Activated naive CD4-positive, alpha-beta T cell treated with anti-CD3 and anti-CD28 coated beads, Interleukin-2, amount 10 ng/mL, durations not matched to agents 7 days and 5 days (primary cell): ENCODE measurements at places on chromosomes 13 and 19.

- DNase-seq = no peak
These were observed 72.9 kb downstream of the ARHGEF7 start for GRCh38 chr13:111187960-111188541.

GRCh38 chr13:103044056-103044455 is 22.2 kb downstream of the SLC10A2 start:
- DNase-seq = no peak

DNA sequence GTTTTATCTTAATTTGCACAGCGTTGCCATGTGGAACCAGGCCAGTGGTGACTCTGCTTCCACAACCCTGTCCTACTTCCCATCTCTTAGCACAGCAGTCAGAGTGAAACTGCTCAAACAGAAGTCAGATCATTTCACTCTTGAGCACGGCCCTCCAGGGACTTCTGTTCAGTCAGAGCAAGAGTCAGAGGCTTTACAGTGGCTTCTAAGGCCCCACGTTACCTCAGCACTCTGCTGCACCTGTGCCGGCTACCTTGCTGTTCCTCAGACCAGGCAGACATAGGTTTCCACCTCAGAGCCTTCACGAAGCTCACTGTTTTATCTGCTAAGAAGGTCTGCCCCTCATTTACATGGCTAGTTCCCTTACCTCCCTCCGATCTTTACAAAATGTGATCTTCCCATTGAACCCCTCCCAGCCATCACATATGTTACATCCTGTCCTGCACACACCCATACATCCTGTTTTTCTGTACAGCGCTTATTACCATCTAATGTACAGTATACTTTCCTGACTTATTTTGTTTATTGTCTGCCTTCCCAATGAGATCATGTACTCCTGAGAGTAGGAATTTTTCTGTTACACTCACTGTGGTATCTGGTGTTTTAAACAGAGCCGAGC is 41.6 kb downstream of the TM9SF2 start:
- DNase-seq = peak; percentile 72

GRCh38 chr19:10691883-10692282 is 9.4 kb upstream of the QTRT1 start:
- no peak for DNase-seq

DNA sequence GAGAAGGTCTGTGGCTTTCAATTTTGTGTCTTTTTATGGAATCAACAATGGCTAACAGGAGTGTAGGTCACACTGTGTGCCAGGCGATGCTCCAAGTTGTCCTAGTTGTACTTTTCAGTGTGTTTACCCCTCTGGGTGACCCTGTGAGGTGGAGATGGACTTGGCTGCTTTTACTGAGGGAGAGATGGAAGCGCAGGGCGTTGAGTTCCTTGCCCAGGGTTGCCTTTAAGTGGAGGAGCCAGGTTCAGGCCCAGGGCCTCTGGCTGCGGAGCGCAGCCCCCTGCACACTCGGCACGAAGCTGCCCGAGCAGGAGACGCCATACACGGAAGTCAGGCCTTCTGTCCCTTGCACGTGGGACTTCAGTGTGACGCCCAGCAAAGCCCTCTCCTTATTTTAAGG is 112.8 kb downstream of the RAB20 start:
- DNase-seq = no peak

DNA sequence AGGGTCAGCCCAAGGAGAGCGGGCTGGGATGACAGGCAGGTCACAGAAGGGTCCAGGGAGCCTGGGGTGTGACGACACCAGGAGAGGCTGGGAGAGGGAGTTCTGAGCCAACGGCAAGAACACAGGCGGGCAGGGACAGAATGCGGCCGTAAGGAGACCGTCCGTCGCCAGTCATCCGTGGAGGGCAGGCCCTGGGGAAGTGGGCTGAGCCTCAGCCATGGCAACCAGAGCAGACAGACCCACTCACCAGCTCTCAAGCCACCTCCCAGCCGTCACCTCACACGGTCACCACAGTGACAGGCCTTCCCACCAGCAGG is 3.7 kb upstream of the TMEM86B start:
- DNase-seq = no peak

DNA sequence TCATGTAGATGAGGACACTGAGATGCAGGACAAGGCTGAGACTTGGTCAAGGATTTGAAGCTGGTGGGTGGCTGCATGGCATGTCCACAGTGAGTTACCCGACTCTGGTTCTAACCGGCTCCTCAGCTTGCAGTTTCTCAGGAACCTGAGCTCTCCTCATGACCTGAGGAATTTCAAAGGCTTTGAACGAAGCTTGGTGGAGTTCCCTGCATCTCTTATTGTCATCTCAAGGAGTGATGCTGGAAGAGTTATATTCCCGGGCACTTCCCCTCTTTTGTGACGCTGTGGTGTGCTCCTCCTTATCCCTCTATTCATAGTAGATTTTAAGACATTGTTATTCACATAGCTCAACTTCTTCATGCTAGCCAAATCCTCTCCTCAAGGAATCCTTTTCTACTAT is 500.1 kb upstream of the HTR2A start:
- no peak for DNase-seq

- DNase-seq = peak; percentile 71
These were observed 8.2 kb downstream of the CAPN12 start for GRCh38 chr19:38736036-38736412.

DNA sequence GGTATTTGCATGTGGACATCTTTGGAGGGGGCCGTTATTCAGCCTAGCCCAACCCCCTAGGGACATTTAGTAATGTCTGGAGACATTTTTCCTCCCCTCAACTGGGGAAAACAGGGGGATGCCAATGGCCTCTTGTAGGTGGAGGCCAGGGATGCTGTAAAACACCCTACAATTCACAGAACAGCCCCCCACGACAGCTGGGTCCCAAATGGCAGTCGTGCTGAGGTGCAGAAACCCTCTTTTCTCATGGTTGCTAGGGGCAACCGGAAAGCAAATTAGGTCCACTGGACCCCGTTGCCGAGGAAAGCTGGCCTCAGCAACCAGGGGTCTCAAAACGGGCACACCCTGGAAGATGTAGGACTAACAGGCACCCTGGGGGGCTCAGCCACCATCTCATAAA is 14.6 kb downstream of the TMEM150B start:
- no peak for DNase-seq

DNA sequence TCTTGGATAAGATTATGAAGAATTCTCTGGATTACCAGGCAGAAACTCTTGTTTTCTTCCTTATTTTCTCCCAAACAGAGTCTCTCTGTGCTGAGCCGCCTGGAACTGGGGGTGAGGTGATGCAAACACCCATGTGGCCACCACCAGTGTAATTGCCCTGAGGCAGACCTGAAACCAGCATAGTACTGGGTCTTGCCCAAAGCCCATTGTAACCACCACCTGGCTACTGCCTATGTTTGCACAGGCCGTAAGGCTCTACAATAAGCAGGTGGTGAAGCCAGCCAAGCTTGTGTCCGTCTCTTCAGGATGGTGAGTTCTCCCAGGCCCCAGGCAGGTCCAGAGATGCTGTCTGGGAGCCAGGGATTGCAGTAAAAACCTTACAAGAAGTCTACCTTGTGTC is 18.9 kb upstream of the KBTBD7 start:
- no peak for DNase-seq

DNA sequence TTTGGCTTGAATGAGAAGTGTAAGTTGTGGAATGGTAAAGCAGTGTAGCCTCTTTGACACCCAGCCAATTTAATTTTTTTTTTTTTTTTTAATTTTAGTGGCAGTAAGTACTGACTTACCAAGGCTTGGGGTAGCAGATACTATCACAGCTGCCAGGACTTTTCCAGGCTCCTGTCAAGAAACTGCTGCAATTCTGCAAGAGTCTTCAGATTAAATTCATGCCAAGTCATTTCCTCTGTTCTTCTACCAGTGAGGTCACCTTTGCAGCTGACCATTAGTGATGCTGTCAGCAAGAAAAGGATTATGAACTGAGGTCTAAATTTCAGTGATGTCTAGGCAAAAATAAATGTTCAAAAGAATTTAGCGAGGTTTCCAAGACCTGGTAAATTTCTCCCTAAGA is 91.2 kb downstream of the GGACT start:
- no peak for DNase-seq

DNA sequence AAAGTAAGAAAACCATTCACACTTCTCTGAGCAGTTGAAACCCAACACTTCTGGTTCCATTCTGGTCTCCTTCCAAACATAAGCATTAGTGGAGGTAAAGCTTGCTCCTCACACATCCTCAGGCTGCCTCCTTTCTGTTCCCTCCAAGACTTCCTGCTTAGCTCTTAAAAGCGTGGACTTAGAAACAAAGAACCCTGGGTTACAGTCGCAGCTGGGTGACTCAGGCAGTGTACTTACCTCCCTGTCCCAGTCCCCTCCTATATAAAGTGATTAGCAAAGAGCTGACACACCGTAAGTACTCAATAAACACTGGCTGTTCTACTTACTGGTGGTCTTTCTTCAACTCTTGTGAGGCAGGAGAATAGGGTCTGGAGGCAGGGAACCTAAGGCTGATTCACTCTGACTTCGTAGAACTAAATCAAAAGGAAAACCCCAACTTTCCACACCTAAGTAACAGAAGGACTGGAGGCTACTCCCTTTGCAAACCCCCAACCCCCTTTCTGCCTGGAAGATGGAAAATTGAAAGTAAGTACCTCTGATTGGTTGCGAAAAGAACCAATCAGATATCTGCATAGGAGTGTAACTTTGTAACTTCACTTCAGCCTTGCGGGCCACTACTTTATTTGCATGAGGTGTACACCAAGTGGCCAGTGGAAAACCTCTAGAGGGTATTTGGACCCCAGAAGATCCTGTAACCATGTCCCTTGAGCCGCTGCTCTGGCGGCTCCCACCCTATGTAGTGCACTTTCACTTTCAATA is 165.4 kb downstream of the SUCLA2 start:
- DNase-seq = no peak

GRCh38 chr13:43054803-43055802 is 31.7 kb downstream of the DNAJC15 start:
- DNase-seq = peak; percentile 36

DNA sequence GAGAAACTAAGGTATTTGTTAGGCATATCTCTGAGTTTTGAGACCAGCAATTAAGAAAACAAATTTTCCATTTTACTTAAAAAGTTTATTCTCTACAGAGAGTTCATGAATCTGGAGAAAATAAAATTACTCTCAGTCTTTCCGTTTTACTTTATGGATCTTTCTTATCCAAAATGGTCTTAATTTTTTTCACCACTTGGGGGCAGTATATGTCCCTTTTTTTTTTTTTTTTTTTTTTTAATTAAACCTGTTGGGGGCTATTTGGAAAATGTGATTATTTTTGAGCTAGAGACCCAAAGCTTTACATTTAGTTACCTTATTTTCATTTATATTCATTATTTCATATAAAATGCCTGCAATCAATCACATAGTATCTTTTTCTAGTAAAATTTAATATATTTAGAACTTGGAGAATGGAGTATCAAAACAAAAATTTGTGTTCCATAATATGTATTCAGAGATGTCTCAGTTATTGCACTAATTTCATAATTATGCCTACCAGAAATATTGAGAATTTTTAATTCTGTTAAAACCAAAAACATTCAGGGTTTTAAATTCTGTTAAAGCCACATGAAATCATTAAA is 27.1 kb downstream of the PIBF1 start:
- no peak for DNase-seq

DNA sequence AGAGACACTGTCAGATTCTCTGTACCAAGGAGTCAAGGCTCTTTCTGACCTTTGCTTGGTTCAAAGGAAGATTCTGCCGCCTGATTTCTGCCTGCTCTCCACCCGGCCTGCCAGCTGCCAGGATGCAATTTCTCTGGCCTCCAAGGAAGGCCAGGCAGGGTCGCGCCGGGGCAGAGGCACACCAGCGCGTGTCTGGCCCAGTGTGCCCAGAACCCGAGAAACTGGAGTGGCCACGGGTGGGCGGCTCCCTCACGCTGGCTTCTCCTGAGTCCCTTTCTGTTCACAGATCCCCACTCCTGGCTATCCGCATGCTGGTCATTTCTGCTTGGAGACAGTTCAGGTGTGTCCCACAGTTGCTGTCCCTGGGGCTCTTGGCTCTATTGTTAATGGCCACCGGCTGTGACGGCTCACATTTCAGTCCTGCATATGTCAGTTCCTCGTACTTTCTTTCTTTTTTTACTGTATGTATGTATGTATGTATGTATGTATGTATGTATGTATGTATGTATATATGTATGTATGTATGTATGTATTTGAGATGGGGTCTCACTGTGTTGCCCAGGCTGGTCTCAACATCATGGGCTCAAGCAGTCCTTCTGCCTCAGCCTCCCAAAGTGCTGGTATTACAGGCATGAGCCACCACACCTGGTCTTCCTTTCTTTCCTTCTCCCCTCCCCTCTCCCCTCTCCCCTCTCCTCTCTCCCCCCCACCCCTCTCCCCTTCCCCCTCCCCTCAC is 16.9 kb downstream of the TMPRSS9 start:
- no peak for DNase-seq

GRCh38 chr19:48967346-48968178 is 2.5 kb downstream of the FTL start:
- DNase-seq = no peak

- DNase-seq = no peak
These were observed 50.4 kb downstream of the SPTBN4 start for GRCh38 chr19:40517248-40517647.

DNA sequence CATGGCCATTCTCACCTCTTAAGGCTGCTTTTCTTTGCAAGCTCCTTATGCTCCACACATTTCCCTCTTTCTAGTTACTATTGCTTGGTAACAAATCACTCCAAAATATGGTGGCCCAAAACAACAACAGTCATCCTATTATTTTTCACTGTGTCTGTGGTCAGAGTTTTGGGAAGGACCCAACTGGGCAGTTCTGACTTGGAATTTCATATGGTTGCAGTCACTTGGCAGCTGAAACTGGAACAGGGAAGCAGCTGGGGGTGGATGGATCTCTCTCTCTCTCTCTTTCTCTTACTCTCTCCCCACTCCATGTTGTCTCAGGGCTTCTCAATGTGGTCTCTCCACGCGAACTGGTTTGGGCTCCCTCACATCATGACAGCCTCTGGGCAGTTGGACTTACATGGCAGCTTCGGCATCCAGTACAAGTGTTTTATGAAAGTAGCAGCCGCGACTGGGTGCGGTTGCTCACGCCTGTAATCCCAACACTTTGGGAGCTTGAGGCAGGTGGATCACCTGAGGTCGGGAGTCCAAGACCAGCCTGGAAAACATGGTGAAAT is 39.6 kb downstream of the NUMBL start:
- DNase-seq = no peak

GRCh38 chr19:806815-807421 is 9.7 kb downstream of the PTBP1 start:
- no peak for DNase-seq
